Stimulated activated CD4-positive, alpha-beta T cell treated with anti-CD3 and anti-CD28 coated beads, Interleukin-4, amount 100 ng/mL, for 4 hours (primary cell): ENCODE measurements at places on chromosomes 5 and 9.

GRCh38 chr5:10621832-10622231, 58.0 kb downstream of the ANKRD33B start:
- DNase-seq = no peak

GRCh38 chr9:91835632-91836031, 114.4 kb downstream of the ROR2 start:
- no peak for DNase-seq

GRCh38 chr5:59358005-59358861, 535.3 kb downstream of the PDE4D start:
- DNase-seq = no peak

DNA sequence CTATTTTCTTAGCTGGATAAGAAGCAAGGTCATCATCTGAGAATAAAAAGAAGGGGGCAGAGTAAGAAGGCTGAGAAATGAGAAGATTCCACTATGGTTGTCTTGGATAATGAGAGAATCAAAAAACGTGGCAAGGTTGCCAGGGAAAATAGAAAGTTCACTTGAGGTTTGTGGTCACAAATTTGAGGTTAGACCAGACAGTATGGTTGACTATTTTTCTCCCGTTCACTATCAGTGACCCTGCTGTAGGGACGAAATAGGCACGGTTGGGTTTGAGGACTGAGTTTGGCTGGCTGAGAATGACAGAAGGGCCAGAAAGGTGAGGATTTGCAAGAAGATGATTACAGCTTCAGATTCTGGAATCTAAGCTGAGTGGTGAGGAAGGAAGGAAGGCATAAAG, 266.0 kb upstream of the ZNF462 start:
- DNase-seq = no peak

- DNase-seq = no peak
Observed at GRCh38 chr9:136197084-136197875, 7.6 kb downstream of the LHX3 start.

DNA sequence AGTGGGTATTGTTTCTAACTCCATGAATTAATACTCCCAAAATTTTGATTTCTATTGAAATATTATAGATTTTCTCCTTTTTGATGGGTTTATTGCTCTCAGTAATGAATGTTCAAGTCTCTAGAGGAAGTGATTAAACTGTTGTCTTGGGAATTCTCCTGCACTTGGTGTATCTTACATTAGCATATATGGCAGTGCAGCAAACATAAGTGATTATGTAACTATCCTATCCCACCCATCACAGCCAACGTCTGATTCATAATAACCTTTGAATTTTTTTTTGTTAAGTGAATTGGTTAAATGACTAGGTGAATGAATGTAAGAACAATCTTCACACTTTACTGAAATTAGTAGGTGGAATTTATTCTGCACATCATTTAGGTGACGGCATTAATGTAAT, 483.7 kb downstream of the TAF11L14 start:
- DNase-seq = no peak

DNA sequence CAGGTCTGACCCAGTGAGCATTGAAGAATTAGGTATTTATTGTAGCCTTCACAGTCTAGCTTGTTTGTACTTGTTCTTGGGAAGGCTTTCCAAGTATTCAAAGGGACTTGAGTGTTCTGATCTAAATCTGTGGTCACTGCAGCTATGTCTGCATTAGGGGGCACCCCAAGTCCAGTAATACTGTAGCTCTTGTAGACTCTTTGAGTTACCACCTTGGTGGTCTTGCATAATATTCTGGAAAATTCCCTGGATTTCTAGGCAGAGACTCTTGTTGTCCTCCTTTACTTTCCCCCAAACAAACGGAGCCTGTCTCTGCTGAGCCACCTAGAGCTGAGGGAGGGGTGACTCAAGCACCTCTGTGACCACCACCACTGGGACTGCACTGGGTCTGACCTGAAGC, 149.5 kb upstream of the DHFR start:
- no peak for DNase-seq

DNA sequence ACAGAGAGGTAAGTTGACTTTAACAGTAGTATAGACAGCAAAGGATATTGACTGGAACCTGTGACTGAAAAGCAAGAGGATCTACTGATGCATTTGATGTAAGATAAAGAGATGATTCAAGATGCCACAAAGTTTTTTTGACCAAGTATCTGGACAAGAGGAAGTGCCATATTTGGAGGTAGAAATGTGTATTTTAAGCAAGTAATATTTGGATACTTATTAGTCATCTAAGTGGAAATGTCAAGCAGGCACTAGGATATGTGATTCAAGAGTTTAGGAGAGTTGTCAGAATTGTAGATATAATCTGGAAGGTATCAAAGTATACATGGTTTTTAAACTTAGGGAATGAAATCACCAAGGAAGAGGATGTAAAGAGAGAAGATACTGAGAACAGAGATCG, 686.1 kb upstream of the CHD1 start:
- no peak for DNase-seq

- DNase-seq = no peak
Observed at GRCh38 chr9:95381221-95381620, 63.7 kb upstream of the FANCC start.

DNA sequence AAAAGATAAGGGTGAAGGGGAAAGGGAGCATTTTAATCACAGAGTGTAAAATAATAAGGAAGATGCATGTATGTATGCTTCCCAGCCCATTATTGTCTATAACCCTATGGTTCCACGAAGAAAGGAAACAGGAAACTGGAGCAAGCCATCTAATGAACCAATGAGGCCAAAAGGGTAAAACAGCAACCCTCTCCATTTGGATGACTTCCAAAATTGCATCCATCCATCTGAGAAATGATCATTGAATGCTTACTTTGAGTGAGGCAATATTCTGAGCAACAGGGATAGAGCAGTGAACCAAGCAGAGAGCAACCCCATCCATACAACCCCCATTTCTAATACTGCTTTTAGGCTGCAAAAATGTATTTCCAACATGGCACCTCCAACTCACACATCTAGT, 46.9 kb downstream of the ARL15 start:
- DNase-seq = no peak

DNA sequence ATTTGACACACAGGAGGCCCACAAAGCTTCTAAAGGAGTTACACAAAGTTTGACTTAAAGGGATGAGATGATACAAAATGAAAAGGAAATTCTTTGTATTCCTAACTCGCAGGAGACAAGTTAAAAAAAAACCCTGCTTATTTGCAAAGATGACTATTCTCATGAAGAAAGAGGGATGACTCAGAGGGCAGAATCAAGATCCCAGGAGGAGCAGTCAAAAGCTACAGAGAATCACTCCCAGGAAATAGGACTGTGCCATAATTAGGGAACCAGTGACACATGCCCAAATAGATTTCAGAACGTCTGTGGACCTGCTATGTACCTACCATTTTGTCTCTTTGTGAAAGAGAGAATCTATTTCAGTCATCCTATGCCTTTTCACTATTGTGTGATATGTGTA, 103.5 kb upstream of the ARRDC3 start:
- DNase-seq = no peak
